ENCODE measurements at places on chromosomes 4 and X. TPM values are rescaled to one million over a fixed set of nuclear protein-coding genes. Genes with fewer than 3 reads are reported as not detected.
A peak's percentile ranks its signal among the peaks of the same experiment; 100 is the strongest.

The NXF2B gene
- polyA plus RNA-seq, result 0.79 TPM

- DNase-seq, result no peak
Measured at GRCh38 chr4:180423712-180424057, 1819.5 kb upstream of the TENM3 start.

- no peak for DNase-seq
Measured at GRCh38 chr4:170234800-170235199, 145.0 kb upstream of the AADAT start.

- DNase-seq, result no peak
Measured at GRCh38 chr4:2798399-2799223, 5.7 kb downstream of the SH3BP2 start.

The ZDHHC15 gene
- 6.3 TPM for polyA plus RNA-seq

DNA sequence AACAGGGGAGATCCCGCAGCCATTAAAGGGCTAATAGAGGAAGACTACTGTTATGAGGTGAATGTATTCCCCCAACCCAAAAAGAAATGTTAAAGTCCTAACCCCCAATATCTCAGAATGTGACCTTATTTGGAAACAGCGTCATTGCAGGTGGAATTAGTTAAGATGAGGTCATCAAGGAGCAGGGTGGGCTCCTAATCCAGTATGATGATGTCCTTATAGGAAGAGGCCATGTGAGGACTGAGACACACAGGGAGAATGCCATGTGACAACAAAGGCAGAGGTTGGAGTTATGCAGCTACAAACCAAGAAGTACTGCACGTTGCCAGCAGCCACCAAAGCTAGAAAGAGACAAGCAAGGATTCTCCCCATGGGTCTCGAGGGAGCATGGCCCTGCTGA is 14.3 kb downstream of the SPP1 start:
- DNase-seq, result no peak

GRCh38 chr4:167873496-167873895 is 218.8 kb upstream of the ANXA10 start:
- no peak for DNase-seq

- no peak for DNase-seq
Measured at GRCh38 chrX:22110729-22111494, 78.8 kb downstream of the PHEX start.

DNA sequence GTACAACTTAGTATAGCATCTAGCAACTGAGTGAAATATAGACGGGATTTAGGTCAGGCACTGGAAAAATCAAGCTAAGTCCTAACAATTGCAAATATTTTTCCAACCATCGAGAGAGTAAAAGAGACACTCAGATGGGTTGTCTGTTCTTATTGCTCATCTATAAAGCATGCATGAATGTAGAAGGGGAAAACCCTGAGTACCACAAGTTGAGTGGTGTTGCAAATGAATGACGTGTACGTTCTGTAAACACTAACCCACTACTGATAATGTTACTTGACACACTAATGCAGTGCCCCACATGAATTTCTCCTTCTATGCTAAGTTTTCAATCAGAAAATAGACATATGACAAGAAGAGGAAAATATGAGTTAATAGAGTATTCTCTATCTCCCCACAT is 211.2 kb downstream of the COX18 start:
- no peak for DNase-seq

GRCh38 chr4:7256984-7257810 is 64.9 kb downstream of the SORCS2 start:
- no peak for DNase-seq

GRCh38 chr4:100949350-100949935 is 397.9 kb downstream of the PPP3CA start:
- DNase-seq, result no peak

GRCh38 chr4:166198041-166198440 is 325.0 kb downstream of the TLL1 start:
- no peak for DNase-seq

DNA sequence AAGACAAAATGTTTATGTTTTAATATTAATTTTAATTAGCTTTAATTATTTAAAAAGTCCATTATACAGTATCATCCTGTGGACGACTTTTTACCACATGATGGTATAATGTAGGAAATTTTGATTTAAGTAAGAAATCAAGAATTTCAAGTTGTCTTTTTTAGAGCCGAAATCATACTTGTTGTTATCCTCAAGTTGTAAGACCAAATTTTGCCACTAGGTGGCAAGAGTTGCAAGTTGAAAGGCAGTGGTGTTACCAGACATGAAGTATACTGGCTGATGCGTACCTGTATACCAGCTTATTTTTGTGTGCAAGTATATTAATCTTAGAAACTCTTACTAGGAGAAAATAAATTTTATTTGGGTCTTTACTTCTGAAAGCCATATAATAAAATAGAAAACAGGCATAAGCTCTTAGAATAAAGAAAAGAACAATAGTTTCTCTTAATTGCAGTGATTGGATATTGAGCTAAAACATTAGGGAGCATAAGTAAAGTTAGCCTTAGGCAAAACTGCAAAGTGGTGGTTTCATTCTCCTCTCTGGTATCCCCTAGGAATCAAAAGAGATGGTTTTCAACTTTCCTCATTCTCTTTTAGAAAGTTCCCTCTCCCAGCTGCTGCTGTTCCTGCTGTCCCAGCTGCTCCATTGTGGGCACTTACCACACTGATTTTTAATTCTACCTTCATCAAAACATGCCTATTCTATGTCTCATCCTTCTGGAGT is 118.0 kb upstream of the WDFY3 start:
- peak; percentile 25 for DNase-seq

The PHOX2B gene
- polyA plus RNA-seq, result 0.10 TPM

The KCND1 gene
- polyA plus RNA-seq, result 2.1 TPM

The HPGD gene
- polyA plus RNA-seq, result 40.2 TPM

The XPNPEP2 gene
- polyA plus RNA-seq, result 101 TPM

DNA sequence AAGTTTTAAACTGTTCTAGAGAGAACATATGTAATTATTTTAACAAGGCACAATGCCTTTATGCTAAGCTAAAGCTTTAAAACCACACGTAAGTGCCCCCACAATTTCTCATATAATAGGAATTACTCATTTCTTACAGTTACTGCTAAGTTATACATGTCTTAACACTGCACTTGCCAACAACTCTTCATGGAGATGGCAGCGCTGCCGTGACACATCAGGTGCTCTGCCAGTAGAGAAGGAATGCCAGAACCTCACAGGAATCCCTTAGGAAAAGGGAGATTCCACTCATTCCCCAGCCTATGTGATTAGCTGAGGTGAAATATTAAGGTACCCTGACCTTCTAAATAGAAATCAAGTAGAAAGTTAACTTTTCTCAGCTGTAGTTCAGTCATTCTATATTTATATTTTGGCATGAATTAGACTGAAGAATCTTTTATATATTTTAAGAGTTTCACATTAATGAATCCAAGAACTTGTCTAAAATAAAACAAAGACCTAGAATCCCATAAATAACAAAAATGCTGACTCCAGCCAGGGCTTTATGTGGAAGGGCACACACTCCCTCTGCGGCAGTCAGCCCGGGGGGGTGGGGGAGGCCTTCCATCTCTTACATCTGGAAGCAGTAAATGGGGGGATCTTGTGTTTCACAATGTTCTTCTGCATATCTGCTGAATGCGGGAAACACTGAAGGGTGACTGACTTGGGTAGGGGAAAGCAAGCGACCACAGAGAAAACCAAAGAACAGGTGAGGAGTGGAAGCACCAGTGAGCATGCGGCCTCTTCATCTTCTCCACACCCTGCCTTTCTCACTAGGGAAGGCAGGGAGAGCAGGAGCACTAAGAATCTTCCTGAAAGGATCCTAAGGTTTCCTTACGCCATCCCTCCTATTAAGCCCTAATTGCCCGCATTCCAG is 23.7 kb downstream of the ACSL1 start:
- DNase-seq, result no peak

DNA sequence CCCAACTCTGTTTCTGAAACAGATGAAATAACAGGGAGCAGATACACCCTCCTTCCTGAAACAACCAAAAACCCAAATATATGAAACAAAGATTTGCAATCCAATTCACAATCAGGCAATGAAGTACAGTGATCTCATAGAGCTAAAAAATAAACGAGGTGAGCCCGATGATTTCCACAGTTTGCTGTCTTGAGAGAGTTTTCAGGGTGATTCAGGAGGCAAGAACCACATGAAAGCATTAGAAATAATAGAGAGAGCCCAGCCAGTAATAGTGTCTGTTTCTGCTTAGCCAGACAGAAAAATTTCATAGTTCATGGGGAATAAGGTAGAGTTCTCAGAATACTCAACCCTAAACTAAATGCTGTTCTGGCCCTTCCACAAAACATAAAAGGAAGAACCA is 296.2 kb downstream of the PDHA2 start:
- no peak for DNase-seq

- no peak for DNase-seq
Measured at GRCh38 chr4:69753686-69754085, 6.7 kb downstream of the SULT1B1 start.

The ADAM29 gene
- not detected for polyA plus RNA-seq

DNA sequence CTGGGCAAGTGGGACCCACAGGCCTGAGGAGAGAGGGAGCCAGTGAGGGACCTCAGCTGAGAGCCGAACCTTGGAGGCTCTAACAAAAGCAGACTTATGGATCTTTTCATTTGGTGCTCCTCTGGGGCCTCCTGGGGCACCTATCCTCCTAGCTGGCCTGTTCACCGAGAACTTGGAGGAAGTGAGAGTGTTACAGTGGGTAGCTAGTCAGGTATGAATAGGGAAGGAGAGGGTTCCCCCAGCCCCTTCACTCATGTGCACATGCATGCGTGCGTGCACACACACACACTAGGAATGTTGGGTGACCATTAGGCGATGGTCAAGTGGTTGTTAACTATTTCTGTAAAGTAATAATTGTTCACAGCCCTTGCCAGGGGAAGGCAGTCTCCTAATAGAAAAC is 18.6 kb upstream of the TMEM185A start:
- no peak for DNase-seq

The CSAG2 gene
- polyA plus RNA-seq, result not detected

DNA sequence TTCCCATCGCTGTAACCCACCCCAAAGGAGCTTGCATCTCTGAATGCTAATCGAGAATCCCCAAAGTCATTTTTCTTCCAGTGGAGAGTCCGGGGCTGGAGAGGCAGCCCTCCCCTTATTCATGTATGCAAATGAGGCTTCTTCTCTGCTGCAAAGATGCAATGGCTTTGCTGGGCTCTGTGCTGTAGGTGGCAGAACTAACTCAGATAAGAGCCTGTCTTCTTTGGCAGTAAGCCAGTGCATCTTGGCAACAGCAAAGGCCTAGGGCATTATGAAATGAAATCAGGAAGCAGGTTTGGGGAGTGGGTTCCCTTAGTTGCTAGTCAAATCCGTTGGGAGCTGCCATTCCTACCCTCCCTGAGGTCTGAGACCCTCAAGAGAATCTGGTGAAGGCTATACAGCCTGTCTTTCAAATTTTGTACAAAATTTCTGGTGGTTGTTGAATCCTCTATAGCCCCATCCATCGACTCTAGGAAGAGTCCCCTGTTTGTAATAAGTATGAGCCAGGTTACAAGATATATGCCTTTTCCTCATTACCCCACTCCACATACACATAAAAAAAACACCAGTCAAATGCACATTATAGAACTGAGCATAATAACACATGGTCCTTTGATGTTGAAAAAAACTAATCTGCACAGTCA is 290.6 kb upstream of the TAPT1 start:
- peak; percentile 32 for DNase-seq

The ZNF81 gene
- 6.7 TPM for polyA plus RNA-seq

The MAGEC1 gene
- polyA plus RNA-seq, result not detected

DNA sequence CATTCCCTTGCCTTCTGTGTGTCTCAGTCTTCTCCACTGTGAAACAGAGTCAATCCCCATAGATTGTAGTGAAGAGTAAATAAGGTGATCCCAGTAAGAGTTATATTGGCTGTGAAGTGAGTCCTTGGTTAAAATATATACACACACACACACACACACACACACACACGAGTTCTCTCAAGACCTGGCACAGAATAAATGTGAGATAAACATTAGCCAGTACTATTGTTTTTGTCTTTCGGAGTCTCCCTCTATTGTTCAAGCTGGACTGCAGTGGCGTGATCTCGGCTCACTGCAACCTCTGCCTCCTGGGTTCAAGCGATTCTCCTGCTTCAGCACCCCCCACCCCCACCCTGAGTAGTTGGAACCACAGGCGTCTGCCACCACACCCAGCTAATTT is 44.8 kb upstream of the FAM156A start:
- DNase-seq, result no peak

GRCh38 chrX:111743316-111743715 is 62.3 kb downstream of the ALG13 start:
- no peak for DNase-seq

The F9 gene
- not detected for polyA plus RNA-seq

The GRIA3 gene
- polyA plus RNA-seq, result 2.9 TPM

DNA sequence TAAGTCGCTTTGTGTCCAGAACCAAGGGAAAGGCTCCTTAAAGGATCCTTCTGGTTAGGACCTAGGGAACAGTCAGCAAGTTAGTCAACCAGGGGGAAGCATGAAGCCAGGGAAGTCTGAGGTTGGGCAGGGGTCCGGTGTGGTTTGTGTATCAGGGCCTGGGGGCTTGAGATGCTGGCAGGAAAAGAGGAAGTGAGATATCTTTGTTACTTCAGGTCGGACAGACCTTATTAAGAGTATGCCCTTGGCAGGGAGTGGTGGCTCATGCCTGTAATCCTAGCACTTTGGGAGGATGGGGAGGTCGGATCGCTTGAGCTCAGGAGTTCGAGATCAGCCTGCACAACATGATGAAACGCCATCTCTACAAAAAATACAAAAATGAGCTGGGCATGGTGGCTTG is 52.3 kb upstream of the TRPC5OS start:
- no peak for DNase-seq

The SMARCA5 gene
- polyA plus RNA-seq, result 140 TPM

DNA sequence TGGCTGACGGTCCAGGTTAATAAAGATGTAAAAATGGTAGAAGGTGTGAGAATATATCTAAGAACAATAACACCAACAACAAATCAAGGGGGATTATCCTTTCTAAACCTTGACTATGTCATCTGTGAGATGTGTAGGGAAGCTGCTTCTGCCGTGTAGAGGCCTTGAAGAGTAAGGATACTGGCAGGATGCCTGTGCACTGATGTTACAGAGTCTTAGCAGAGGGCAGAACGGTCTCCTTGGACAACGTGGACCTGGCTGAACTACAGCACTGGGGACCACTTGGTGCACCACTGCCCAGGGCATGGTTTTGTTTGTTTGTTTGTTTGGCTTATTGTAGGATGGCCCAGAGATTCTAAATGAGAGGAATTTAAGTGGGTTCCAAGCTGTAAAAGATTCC is 33.5 kb downstream of the GPAT3 start:
- DNase-seq, result no peak

The EFNB1 gene
- polyA plus RNA-seq, result 103 TPM

The CORIN gene
- 4.5 TPM for polyA plus RNA-seq

DNA sequence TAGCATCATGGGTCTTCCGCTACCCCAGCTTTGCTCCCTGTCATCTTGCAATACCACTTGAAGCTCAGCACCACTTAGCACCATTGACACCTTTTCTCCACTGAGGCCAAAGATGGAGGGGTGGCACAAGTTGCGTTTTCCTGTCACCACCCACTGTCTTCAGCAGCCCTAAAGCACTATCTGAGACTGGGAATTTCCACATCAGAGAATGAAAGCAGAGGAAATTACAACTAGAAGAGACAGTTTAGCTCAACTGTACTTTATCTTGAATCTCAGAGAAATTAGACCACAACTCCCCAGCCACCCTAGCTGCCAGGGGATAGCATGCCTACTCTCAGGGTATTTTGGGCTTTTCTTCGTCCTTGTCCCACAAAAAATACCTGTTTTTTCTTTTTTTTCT is 111.0 kb downstream of the DDIT4L start:
- DNase-seq, result no peak

GRCh38 chr4:163063891-163064290 is 102.8 kb downstream of the NAF1 start:
- DNase-seq, result no peak

The PPP2R2C gene
- polyA plus RNA-seq, result 0.22 TPM

GRCh38 chr4:2745981-2746806 is 9.9 kb downstream of the TNIP2 start:
- no peak for DNase-seq

GRCh38 chr4:166045457-166045856 is 172.4 kb downstream of the TLL1 start:
- no peak for DNase-seq
